ENCODE measurements at places on chromosomes 16 and 17.
A peak's percentile ranks its signal among the peaks of the same experiment; 100 is the strongest.

DNA sequence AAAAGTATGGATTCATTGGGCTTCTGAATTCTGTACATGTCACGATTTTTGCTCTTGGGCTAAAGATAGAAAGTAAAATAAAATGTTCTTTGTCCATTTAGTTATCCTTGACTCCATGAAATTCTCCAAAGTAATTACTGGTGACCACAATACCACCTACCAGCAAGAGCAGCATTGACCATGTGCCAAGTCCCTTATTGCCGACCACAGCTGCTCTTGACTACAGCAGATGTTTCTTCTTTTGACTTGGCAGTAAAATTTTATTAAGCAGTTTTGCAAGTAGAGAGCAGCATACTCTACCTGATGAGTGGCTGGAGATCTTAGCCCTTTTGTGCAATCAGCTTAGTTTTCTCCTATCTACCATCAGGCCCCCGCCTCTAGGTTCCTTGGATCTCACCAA lies 152.2 kb upstream of the TBX2 start:
- DNase-seq = no peak

- no peak for DNase-seq
Measured at GRCh38 chr16:74474416-74474815, 53.1 kb upstream of the CLEC18B start.

DNA sequence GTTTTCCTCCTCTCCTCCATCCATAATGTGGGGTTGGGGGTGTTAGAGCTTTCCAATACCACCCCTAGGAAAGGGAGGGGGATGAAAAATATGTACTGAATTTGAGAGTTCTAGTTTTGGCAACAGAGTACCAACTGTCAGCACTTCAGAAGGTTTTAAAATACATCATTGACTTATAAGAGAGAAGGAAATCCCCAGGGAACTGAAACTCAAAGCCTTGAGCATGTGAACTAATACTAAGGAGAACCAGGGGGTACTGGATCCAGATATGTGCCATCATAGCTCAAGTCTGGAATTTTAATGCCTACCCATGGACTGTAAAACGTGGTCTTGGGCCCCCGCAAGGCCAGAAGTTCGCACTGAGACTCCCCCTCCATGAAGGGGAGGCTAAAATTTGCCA lies 15.8 kb downstream of the CACNG5 start:
- DNase-seq = no peak

DNA sequence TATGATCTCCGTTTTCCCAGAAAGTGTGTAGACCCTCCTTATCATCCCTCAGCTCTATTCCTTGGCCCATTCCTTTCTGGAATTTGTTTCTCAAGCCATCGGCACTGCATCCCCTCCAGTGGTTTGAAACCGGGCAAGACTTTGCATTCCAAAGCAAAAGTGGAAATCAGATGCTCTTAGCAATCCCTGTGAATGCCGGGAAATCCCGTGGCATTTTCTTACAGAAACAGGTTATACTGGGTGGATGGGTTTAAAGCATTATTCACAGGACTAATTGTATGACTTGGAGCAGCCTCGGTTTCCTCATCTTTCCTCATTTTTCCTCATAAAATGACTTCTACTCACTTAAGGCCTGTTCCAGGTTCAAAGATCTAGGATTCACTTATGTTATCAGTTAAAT lies 52.0 kb downstream of the MAP2K6 start:
- no peak for DNase-seq

- no peak for DNase-seq
Measured at GRCh38 chr16:66495440-66495839, 54.5 kb downstream of the TK2 start.

- DNase-seq = no peak
Measured at GRCh38 chr17:20920815-20921199, 122.0 kb downstream of the USP22 start.

DNA sequence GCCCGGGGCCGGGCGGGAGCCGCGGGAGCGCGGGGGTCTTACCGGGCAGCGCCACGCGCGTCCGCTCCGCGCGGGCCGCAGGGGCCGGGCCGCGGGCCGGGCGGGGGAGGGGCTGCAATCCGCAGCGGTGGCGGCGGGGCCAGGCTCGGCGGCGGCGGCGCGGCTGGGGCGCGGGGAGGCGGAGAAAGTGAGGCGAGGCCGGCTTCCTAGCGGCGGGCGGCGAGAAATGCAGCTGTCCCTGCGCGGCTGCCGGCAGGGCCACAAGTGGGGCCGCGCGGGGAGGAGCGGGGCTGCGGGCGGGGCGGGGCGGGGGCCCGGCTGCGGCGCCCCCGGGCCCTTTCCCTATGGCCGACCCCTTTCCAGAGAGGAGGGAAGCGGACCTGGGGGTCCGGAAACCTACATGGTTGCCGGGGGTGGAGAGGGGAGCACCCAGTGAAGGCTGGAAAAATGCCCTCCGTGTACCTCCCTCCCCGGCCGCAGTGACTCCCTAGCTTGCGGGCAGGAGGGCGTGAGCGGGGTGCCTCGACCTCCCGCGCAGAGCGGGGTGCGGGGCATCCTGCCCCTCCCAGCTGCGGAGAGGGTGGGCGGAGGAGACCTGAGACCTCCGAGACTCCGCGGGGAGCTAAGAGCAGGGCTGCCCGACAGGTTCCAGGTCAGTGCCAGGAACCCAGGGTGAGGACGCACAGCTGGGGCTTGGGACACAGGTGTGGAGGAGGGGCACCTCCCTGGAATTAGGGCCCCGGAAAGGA lies at the start of gene CUEDC1:
CUEDC1 (minus strand) TSS at position 230 of the 749 bp plus-strand sequence. CDS start 69,848 bp downstream, outside the sequence.
- peak; percentile 97 for DNase-seq

DNA sequence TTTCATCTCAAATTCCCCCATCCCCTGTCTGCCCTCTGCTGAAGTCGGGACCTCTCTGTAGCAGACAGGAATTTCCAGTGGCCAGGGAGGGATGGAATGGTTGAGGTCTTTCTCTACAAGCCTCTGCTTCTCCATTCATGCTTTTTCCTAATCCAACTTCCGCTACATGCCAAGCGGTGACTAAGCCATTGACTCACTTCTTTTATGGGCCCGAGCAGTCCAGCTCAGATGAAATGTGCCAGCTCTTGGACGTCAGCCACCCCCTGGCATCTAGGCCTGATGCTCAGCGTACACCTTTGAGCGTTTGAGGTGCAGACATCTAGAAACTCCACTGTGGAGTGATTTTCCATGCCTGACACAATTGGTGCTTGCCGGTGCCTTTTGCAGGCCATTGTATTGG lies 40.7 kb upstream of the GPR139 start:
- DNase-seq = no peak

- DNase-seq = no peak
Measured at GRCh38 chr16:27465483-27465879, 63.5 kb downstream of the IL21R start.

- DNase-seq = no peak
Measured at GRCh38 chr17:77231076-77231871, 90.5 kb downstream of the SEC14L1 start.

DNA sequence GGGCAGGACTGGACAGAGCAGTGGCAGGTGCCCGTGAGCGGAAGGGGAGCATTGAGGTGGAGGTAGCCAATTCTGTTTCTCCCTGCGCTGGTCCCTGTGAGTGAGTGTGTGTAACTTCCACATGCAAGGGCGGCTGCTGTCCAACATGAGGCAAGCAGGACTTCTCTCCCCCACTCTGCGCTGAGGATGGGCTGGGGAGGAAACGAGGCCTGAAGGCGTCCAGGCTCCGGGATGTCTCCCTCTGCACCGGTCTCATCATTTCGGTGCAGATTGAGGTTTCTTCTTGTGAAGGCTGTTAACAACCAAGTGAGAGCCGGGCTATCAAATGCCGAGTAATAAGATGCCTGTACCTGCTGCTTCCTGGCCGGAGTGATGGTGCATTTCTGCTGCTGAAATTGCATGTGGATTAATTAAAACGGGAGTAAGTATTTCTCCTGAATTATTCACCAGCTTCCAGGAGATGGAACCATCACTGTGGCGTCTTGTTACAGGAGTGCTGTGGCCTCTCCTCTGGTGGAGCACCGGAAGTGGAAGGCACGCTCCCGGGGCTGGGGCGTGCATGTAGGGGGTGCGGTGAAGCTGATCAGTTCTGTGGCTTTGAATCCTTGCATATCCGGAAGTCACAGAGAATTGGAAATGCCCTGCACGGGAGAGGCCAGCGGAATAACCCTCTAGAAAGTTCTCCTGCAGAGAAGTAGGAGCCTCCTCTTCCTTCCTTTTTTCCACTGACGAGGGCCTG lies 41.7 kb upstream of the MGAT5B start:
- DNase-seq = peak; percentile 42

DNA sequence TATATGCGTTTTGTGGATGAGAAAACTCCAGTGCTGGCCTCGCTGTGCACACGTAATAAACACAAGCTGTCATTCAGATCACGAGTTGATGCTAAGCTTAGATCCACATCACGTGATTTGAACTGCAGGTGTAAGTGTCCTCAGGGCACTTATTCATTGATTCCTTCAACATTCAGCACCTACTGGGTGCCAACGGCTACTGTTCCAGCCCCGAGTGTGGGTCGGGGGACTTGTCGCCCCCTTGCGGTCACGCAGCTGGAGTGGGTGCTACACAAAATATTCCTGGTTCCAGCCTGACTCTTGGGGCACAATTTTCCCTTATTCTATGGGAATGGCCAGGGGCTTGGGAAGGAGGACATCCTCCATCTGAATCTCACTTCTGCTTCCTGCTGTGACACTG lies 29.9 kb upstream of the GINS2 start:
- DNase-seq = no peak

GRCh38 chr16:684961-685696 lies 995 bp upstream of the JMJD8 start:
- no peak for DNase-seq

- DNase-seq = no peak
Measured at GRCh38 chr17:67569873-67570272, 147.9 kb upstream of the NOL11 start.

- DNase-seq = no peak
Measured at GRCh38 chr17:3763777-3764170, 37.2 kb downstream of the ITGAE start.

- DNase-seq = no peak
Measured at GRCh38 chr17:37438141-37438540, 31.5 kb downstream of the TADA2A start.

GRCh38 chr17:43673516-43674323 lies 12.0 kb upstream of the MEOX1 start:
- DNase-seq = peak; percentile 64

- no peak for DNase-seq
Measured at GRCh38 chr16:31052114-31052513, 18.8 kb downstream of the STX4 start.

DNA sequence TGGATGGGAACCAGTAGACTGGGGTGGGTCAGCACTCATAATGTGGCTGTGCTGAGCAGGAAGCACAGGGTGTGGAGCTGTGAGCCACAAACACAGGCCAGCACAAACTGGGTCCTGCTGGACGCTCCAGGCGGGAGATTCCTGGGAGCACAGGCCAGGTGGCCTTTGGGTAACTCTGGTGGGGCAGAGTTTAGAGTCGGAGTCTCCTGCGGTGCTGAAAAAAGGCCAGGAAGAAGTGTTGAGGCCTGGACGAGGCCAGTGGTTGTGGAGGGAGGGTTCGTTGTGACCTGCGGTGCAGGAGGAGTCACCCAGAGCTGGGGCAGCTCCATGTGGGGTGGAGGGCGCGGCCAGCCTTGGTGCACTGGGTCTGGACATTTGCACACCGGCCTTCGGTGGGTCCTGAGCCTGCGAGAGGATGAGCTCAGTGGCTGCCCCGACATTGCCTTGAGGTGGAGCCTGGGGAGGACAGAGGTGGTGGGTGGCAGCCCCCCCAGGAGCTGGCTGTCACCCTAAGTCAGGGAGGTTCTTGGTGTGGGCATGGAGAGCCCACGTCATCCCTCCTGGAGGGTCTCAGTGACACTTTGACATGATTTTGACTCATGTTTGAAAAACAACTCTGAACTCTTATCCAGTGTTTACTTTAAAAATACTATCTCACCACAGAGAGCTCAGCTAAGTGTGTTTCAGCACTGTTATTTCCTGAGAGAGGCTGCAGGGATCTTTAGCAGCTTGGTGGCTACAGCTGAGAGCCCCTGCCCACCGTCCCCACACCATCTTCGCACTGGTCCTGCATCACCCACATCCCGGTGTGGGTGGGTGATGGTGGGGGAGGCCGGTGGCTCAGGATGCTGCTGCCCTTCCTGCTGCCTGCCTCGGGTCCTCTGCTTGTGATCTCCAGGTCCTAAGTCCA lies 98.7 kb downstream of the NPIPB11 start:
- DNase-seq = peak; percentile 55

- peak; percentile 92 for DNase-seq
Measured at GRCh38 chr17:82097184-82097918, 685 bp downstream of the FASN start.

All from upper lobe of left lung (tissue), 6 donors.